ENCODE measurements at places on chromosomes 5 and 9.

DNA sequence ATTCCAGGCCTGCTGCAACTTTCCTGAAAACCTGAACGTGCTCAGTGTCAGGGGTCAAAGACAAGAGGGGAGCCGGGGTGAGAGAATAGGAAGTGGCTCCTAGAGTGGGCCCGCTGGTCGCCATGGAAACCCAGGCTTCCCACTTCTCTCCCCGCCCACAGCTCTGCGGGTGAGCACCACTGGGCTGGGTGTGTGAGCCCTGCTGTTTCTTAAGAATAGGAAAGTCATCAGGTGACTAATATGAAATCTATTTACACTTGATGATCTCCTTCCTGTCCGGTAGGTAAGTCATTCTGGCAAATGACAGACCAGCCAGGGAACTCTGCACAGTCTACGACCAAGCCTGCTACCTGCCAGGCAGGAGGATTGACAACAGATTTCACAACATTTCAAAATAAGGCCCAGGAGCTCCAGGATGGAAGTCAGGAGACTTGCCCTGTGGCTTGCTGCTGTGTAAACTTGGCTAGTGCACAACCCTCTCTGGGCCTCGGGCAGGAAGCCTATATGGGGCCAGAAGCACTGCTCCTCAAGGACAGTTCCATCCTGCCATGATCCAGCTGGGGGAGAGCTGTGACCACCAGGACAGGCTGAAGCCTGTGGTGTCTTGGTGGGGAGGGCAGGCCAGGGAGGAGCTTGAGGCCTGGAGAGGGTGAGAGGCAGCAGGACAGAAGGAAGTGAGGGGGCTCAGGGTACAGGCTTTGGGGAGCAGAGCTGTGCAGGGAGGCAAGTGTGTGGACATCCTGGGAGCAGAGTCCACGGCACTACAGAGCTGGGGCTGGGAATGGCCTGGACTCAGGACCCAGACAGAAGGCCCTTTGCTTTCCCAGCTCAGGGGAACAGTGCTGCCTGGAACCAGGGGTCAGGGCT, 60.6 kb downstream of the SHB start:
- DNase-seq, result peak; percentile 92

- DNase-seq, result no peak
Measured at GRCh38 chr5:155471027-155471426, 457.5 kb downstream of the KIF4B start.

GRCh38 chr5:27450607-27451006, 412.2 kb upstream of the CDH9 start:
- DNase-seq, result peak; percentile 42

- DNase-seq, result no peak
Measured at GRCh38 chr5:82336959-82337351, 58.8 kb upstream of the RPS23 start.

GRCh38 chr5:142356349-142356715, 31.5 kb upstream of the SPRY4 start:
- peak; percentile 82 for DNase-seq

- DNase-seq, result no peak
Measured at GRCh38 chr9:134066913-134067851, 644 bp downstream of the BRD3 start.

DNA sequence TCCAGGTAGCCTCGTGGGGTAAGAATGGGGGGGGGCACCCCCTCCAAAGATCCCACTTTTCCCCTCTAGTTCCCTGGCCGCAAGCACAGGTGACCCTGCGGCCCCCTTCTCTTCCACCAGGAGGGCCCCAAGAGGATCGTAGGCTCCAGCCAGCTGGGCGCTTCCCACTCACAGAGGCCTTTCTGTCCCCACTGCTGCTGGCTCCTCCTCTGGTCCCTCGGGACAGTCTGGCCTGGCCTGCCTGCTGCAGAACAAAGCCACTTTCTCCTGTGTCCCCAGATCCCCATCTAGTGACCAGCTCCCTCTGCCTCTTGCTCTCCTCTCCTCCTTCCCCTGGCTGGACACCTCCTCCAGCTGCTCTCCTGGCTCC, 534 bp upstream of the SAPCD2 start:
- DNase-seq, result no peak

GRCh38 chr9:16516891-16517290, 353.6 kb downstream of the BNC2 start:
- peak; percentile 58 for DNase-seq

- no peak for DNase-seq
Measured at GRCh38 chr9:82308836-82309235, 320.3 kb downstream of the SPATA31D1 start.

DNA sequence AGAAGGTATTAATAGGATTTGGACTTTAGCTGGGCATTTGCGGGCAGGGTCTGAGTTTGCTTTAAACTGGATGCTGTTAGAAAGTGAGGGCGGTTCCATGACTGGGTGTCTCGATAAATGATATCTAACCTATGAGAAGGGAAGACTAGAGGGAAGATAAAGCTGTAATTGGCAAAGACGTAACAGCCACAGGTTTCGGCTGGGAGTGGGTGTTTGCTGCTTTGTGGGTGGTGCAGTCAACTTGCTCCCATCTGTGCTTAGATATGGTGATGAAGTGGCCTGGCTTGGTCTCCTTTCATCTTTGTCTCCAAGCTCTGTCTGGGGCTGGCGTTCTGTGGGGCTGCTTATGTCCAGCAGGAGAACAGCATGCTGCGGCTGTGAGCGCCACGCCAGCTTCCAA, 23.3 kb downstream of the OR2V1 start:
- no peak for DNase-seq

- DNase-seq, result no peak
Measured at GRCh38 chr9:23321049-23321448, 505.0 kb downstream of the ELAVL2 start.

GRCh38 chr9:27073841-27074728, 34.9 kb upstream of the TEK start:
- DNase-seq, result peak; percentile 30

GRCh38 chr5:158883502-158883901, 216.2 kb downstream of the EBF1 start:
- DNase-seq, result no peak

DNA sequence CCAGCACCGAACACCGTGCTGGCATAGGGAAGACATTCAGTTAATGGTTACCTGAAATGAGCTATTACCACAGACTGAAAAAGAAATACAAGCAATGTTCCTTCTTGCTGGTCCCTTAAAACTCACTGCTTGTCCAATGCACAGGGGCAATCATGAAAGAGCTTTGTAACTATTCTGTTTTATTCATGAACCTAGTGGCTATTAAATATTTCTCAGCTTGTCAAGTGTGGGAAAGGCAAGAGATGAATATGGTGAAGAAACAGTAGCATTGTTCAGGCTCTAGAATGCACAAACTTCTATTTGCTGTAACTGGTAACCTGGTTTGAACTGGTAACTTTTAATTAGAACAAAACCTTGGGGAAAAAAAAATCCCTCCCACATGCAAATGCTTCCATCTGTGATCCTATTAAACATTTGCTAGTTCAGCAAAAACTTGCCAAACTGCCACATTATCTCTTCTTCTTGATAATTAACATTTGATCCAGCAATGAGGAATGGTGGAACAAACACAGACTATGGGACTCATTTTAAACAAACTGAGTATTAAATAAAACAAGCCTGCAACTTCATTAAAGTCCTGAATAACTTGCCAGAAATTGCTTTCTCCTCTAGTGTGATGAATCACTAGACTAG, 36.1 kb downstream of the YIPF5 start:
- DNase-seq, result no peak

GRCh38 chr5:57594436-57594835, 111.8 kb upstream of the ACTBL2 start:
- no peak for DNase-seq

GRCh38 chr9:135770203-135770535, 68.2 kb downstream of the KCNT1 start:
- no peak for DNase-seq

- DNase-seq, result peak; percentile 64
Measured at GRCh38 chr9:83219154-83219923, 156.4 kb upstream of the RASEF start.

GRCh38 chr5:55407059-55407684, 99.4 kb downstream of the MTREX start:
- DNase-seq, result peak; percentile 65

DNA sequence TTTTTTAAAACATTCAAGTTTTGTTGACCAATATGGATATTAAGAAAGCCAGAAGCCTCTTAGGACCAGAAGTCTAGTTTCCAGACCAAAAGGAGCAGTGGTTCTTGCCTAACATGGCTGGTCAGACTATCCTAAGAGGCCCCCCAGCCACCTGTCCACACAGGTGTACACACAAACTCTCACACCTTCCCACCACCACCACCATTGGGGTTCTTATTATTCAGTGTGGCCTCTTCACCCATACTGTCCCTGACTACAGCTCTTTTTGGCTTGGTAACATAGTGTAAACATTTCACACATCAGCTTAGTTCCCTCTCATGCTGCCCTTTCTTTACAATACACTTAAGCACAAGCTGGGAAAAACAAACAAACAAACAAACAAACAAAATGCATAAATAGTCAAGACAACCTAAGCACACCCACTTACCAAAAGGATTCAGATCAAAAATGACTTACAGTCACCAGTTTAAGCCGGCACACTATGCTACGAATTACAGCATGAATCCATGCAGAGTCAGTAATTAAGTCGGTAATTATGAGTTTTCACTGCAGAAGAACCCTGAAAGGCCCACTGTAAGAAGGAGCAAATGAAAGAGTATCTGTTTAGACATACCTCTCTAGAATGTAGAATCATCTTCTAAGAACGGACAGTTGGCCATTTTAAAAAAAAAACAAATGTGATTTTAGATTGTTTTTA, 9.5 kb downstream of the LHFPL2 start:
- DNase-seq, result no peak

- no peak for DNase-seq
Measured at GRCh38 chr5:2914981-2915484, 163.6 kb upstream of the IRX2 start.

DNA sequence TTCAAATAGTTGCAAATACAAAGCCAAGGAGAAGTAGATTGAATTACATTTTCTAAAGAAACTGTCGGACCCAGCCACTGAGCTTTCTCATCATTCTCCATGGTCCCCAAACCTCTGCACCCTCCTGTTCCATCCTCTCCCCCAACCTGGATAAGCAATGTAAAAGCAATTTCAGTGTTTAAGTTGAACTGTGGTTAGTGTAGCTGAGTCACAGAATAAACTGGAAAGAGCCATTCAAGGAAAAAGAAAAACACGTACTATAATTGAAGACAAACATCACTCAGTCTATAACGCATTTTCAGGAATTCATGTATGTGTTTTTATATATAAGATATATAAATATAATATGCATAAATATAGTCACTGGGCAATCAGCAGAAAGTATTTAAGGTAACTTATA, 54.1 kb upstream of the TMEM161B start:
- no peak for DNase-seq

DNA sequence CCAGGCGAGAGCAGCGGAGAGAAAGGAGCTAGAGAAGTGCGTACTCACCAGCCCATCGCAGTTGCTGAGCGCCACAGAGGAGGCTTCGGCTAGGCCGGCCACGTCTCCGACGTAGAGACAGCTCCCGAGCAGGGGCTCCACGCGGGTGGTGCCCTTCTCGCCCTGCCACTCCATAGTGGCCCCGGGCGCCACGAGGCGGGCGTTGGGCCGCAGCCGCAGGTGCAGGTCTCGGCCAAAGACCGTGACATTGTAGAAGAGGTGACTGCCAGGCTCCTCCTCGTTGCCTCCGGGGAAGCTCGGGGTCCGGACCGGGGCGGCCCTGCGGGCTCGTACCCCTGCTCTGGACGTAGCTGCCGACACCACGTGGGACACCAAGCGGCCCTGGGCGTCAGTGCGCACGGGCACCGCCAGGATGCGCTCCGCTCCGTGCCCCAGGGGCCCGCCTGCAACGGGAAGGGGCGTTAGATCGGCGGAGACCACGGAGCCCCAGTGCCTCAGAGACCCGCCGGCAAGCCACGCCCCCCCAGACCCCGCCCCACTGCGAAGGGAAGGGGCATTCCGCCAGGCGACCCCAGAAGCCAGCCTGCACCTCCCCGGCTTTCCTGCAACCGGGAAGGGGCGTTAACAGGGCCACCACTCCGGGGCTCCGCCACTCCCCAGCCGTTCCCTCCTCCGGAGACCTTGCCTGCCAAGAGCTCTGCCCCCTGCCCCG, 1.4 kb downstream of the ADAMTS2 start:
- peak; percentile 45 for DNase-seq

- DNase-seq, result no peak
Measured at GRCh38 chr5:92429646-92430045, 1046.5 kb upstream of the ARRDC3 start.

DNA sequence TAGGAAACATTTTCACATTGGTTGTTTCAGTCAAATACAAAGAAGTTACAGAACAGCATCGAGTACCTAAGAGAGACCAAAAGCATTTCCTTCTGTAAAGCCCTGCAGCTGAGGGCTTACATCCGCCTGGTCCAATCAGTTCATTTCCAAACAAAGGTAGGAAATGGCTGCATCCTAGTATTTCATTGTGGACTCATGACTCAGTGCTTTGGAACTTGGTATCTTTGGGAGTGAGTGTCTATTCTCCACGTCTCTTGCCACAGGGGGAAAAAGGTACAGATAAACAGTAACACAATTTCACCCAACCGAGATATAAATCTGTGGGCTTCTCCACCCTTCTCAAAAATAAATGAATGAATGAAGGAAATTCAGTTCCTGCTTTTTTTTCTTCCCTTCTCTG, 75.4 kb downstream of the NFIB start:
- DNase-seq, result peak; percentile 74

DNA sequence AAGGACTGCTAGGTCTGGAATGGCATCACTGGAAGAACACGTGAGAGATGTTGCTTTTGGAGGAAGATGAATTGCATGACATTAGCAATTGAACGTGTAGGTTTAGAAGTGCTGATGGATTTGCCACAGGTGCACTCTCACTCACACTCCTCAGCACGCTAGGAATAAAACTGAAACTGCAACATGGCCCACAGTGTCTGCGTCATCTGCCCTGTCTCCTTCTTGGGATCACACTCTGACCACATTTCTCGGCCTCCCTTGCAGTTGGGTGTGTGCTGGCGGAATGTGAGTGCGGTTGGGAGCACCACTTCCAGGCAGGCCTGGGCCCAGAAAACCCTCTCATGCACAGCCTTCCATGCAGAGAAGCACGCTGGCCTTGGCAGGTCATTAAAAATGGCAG, 152.8 kb upstream of the LHFPL2 start:
- DNase-seq, result no peak

GRCh38 chr9:114501796-114502682, 3.2 kb downstream of the WHRN start:
- peak; percentile 74 for DNase-seq

GRCh38 chr5:33490071-33490665, 49.4 kb downstream of the TARS1 start:
- DNase-seq, result no peak

DNA sequence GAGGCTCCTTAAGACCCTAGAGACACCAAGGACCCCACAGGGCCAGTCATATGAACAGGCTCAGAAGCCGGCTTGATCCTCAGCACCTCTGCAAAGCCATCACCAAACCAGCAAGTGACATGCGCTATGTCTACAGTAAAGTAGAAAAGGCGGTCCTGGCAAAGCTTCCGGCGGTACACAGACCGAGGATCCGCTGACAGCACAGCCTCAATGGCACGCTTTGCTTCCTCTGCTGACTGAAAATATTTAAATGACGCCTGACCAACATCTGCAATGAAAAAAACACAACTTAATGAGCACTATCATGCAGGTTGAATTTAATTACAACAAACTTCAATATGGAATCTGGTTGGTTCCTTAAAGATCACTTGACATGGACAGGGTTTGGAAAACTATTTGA, 17.6 kb downstream of the TRMO start:
- no peak for DNase-seq

GRCh38 chr5:132476876-132477781, 13.4 kb downstream of the IRF1 start:
- no peak for DNase-seq

- DNase-seq, result peak; percentile 27
Measured at GRCh38 chr5:8650186-8650585, 781.2 kb downstream of the MTRR start.
